ENCODE measurements at places on chromosomes 12 and 14.

DNA sequence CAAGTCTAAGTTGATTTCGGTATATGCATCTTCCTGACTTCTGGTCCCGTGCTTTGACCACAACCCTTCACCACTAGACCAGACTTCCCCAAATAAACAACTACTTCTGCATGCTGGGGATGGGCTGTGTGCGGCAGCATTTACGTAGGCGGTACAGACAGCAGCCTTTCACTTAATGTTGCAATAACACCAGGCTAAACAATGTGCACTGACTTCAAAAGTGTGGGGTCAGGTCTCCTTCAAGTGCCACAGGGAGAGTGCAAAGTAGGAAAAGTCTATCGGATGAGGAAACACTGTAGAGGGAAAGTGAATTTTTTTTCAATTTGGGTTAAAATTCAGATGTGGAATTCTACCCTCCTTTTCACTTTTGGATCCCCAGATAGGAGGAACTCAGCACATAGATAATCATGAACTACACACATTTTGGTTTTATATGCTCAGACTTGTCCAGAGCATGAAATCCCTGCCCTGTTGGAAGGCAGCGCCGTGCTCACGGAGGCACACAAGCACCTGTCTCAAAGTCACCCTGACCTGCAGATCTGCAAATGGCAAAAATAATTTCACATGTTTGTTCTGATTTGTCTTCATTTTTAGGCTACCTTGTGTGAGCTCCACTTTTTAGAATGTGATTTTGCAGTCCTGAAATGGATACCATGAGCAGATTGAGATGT is 3.6 kb upstream of the FOS start:
- DNase-seq: peak; percentile 96

- DNase-seq: peak; percentile 32
Observed at GRCh38 chr12:49763006-49763591, 21.7 kb downstream of the TMBIM6 start.

- no peak for DNase-seq
Observed at GRCh38 chr14:100027771-100028490, 37.3 kb upstream of the EVL start.

DNA sequence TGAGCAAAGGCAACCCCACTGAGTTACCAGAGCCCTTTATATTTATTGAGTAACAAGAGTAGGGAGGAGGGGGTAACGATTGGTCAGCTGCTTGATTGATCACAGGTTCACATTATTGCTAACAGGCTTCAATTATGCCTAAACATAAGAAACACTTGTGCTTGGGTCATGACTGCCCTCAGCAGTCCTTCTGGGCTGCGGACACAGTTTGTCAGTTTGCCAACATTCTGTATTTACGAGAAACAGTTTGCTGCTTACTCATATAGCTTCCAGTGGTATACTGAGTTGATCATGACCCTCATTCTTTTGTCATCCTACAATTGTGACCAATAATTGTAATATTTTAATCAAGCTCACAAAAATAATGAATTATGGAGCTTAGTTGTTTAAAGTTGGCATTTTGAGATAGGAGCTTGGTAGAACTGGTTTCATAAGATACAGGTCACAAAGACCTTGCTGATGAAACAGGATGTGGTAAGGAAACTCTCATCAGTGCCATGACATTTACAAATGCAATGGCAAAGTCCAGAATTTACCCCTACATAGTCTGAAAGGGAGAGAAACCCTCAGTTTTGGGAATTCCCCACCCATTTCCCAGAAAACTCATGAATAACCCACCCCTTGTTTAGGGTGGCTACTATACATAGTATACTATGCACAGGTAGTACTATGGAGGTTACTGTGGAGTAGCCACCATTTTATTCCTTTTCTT is 1421.0 kb upstream of the FLRT2 start:
- DNase-seq: no peak
